CD4-positive, alpha-beta T cell treated with Interleukin-1 beta for 1 hour (primary cell): ENCODE measurements at places on chromosomes 5 and 9.

DNA sequence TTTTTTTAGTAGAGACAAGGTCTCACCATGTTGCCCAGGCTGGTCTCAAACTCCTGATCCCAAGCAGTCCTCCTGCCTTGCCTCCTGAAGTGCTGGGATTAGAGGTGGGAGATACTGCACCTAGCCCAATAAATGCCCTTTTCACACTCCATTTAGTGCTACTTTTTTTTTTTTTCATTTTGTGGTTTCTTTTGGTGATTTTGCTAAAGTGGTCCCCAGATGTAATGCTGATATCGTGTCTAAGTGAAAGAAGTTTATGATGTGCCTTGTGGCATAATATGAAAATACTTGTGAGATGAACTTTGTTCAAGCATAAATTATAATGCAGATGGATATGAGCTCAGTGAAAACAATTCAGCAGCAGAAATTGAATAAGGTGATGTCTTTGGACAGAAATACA, 227.4 kb downstream of the ARHGAP26 start:
- DNase-seq: no peak

- DNase-seq: no peak
These were observed 126.5 kb upstream of the PALM2AKAP2 start for GRCh38 chr9:109653470-109653869.

DNA sequence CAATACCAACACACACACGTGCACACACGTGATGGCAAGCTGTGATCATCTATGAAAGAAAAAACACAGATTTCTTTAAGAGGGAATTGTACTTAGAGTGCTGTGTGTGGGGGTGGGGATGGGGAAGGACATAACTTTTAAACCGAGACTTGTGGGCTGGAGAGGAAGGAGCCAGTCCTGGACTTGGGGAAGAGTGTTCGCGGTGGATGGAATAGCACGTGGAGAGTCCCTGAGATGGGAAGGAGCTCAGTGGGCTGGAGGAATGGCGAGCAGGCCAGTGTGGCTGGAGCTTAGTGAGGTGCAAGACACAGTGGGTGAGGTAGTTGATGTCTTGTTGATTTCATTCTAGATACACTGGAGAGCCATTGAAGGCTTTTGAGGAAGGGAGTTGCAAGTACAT, 78.5 kb downstream of the RGS3 start:
- no peak for DNase-seq

- DNase-seq: no peak
These were observed 28.6 kb upstream of the IL7R start for GRCh38 chr5:35828082-35828598.

- DNase-seq: no peak
These were observed 4.0 kb downstream of the HIGD2A start for GRCh38 chr5:176392526-176392925.

DNA sequence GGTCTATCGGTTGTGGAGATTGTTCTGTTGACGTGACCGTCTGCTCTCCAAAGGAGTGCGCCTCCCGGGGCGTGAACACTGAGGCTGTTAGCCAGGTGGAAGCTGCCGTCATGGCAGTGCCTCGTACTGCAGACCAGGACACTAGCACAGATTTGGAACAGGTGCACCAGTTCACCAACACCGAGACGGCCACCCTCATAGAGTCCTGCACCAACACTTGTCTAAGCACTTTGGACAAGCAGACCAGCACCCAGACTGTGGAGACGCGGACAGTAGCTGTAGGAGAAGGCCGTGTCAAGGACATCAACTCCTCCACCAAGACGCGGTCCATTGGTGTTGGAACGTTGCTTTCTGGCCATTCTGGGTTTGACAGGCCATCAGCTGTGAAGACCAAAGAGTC, 128.9 kb upstream of the DMRT1 start:
- no peak for DNase-seq

DNA sequence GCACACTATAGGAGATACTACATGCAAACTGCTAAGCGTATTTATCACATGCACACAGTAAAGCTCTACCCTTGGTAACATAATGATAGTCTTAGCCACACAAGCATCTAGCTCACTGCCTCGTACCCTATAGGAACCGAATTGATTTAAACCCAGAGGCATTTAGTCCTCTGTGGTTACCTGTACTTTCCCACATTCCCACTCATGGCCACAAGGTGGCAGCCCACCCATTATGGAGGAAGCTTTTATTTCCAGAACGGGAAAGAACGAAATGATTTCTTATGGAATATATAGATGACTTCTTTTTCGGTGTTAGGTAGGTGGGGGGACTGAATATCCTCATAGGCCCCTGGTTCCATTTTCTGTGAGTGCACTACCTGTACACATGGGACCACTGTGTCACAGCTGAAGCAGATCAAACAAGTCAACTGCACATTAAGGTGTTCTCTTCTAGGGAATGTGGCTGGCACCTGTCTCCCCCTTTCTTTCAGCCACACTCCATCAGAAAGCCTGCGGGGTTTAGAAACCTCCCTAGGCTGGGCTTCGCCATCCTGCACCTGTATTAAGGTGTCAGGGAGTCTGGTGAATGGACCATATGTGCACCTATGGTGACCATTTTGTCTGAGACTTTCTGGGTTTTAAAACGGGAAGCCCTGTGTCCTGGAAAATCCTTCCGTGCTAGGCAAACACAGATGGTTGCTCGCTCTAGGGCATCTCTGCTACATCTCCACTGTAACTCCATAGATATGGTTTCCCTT, 313.2 kb downstream of the SLIT3 start:
- DNase-seq: no peak

- DNase-seq: no peak
These were observed 28.2 kb downstream of the BAAT start for GRCh38 chr9:101356619-101357018.

GRCh38 chr9:120569556-120569955, 10.4 kb downstream of the CDK5RAP2 start:
- no peak for DNase-seq

DNA sequence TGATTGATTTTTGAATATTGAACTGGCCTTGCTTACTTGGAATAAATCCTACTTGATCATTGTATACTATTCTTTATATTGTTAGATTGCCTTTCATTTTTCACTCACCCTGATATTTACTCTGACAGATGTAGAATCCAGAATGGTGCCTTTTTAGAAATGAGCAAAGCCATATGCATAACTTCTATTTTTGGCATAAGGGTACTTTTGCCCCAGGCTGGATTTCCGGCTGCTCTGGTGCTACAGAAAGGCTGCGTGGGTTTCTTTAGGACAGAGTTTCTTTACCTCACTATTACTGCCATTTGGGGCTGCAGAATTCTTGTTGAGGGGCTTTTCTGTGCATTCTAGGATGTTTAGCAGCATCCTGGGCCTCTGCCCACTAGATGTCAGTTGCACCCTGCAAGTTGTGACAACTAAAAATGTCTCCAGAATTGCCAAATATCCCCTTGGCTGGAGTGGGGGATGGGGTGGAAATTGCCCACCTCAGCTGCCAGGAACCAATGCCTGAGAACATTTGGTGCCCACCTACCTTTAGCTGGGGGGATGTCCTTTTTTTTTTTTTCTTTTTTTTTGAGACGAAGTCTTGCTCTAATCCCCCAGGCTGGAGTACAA, 50.1 kb downstream of the SLC36A1 start:
- no peak for DNase-seq

- no peak for DNase-seq
These were observed 226.5 kb downstream of the TAF11L14 start for GRCh38 chr5:17860660-17861315.

DNA sequence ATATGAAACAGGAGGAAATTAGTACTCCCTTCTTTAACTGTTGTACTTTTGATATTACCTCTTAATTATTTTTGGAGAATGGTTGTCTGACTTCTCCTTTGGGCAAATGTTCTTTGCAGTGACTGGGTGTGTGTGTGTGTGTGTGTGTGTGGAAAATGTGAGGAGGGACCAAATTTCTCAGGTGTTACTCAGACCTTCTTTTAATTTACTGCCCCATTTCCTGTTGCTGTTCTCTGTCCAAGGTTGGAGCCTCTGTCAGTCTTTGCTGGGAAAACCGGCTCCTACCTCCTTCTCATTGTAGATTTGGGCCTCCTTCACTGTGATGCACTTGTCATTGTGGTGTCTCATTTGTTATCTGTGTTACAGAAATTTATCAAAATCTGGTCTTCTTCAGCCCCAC, 68.4 kb downstream of the PBX3 start:
- no peak for DNase-seq

DNA sequence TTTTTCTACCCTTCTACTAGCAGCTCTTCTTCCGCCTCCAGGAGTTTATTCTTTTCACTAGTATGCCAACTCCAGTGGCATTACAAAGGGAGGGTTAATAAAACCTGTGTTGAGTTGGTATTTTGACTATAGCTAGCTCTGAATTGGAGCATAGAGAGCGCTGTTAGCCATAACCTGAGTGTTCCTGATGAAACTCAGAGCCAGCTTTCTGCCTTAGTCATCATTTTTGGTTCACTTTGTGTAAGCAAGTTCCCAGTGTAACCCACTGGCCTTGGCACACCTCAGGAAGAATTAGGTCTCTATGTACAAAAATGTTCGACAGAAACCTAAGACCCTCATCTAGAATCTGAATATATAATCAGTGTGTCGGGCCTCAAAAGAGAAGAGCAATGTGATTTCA, 238.9 kb downstream of the NR3C1 start:
- DNase-seq: no peak

GRCh38 chr5:43137326-43137725, 16.6 kb downstream of the ZNF131 start:
- no peak for DNase-seq

- DNase-seq: no peak
These were observed 5.1 kb upstream of the WDR5 start for GRCh38 chr9:134130503-134131375.

DNA sequence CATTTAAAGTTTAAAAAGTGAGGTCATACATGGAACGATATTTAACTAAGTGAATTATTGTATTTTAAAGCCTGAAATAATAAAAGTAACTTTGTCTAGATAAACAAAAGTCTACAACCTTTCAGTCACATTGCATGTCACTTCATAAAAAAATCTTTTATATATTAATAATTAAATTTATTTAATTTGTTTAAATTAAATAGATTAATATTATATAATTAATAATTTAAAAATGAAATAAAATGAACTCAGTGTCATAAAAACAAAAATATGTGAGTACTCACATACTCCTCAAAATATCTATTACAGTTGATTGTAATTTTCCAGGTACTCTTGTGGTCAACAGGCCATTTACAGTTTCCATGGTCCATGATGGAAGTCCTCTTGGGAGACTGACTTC, 11.2 kb downstream of the GABRG2 start:
- no peak for DNase-seq

DNA sequence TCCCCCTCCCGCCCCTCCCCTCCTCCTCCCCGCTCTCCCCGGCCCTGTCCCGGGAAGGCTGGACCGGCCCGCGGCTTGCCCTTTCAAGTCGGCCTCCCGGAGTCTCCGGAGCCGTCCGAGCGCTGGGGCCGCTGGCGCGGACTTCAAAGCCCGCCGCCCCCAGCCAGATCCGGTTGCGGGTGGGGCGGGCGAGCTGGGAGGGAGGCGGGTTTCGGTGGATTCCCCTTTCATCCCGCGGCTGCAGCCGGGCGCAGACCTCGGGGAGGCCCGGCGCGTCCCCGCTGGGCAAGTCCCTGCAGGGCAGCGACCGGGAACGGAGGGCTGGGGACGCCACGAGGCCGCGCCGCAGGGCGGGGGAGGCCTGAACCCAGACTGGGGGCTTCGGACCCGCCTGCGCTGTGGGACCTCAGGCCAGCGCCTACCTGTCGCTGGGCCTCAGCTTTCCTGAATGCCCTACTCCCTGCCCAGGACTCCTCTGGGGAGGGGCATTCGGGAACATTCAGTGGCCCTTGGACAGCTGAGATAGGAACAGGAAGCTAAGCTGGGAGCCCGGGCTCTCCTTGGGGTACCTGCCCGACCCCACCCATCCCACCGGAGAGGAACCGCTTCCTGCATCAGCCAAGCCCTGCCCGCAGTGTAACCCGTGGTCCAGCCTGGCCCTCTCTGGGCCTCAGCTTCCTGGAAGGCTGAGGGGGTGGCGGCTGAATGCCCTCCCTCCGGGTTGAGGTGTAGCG, 23.4 kb downstream of the C9orf50 start:
- peak; percentile 43 for DNase-seq

GRCh38 chr5:141760193-141760592, 78.2 kb upstream of the ARAP3 start:
- DNase-seq: no peak

GRCh38 chr5:80037366-80037765, 2.2 kb downstream of the THBS4 start:
- no peak for DNase-seq

DNA sequence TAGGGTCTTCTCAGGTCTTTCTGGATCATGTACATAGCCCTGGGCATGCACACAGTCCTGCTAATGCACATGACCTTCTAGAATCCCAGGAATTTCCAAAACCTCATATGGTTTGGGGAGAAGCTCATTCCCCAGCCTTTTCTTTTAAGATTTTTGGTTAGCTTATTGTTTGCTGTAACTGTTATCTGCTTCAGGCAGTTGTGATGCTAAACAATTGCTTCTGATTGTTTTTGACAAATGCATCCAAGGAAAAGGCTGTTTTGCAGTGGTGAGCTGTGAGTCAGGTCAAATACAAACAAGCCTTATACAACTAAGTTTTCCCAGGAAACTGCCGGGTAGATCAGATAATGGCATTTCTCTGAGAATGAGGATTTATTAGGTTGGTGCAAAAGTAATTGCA, 32.7 kb downstream of the SMC5 start:
- DNase-seq: no peak

DNA sequence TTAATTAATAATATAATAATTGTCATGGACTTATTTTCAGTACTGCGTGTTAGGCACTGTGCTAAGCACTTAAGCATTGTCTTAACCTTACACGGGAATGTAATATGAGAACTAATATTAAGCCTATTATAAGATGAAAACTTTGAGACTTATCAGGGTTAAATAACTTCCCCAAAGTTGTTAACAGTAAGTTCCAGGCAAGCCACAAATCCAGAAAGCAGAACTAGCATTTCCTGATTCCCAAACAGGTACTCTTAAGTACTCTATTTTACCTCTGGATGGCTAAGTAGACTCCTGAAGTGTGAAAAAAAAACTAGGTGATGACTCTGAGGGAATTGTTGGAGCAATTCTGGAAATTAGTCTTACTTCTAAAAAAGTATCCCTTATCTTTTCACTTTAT, 23.8 kb downstream of the GABRG2 start:
- DNase-seq: no peak

DNA sequence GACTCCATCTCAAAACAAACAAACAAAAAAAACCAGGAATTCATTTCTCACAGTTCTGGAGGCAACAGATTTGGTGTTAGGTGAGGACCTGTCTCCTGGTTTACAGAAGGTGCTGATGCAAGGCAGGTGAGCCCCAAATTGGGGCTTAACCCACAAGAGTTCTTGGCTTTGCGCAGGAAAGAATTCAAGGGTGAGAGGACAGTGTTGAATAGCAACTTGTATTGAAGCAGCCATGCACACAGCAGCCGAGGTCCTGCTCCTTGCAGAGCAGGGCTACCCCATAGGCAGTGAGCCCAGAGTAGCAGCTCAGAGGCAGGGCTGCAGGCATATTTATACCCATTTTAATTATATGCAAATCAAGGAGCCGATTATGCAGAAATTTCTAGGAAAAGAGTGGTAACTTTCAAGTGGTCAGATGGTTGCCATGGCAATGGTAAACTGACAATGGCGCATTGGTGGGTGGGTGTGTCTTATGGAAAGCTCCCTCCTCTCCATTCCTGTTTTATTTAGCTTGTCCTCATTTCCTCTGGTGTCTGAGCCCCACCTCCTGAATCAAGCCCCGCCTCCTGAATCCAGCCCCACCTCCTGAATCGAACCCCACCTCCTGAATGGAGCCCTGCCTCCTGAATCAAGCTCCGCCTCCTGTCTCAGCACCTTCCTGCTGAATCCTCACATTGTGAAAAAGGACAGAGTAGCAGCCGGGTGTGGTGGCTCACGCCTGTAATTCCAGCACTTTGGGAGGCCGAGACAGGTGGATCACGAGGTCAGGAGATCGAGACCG, 34.5 kb upstream of the COL5A1 start:
- DNase-seq: no peak

GRCh38 chr9:125376261-125377226, 114.9 kb downstream of the GAPVD1 start:
- DNase-seq: no peak
